Panc1 (cell line): ENCODE measurements at places on chromosomes 3 and 15.
A peak's percentile ranks its signal among the peaks of the same experiment; 100 is the strongest.

- no peak for DNase-seq
These were observed 10.7 kb upstream of the MAPK6 start for GRCh38 chr15:52008359-52008697.

- DNase-seq = no peak
These were observed 28.7 kb upstream of the HACD2 start for GRCh38 chr3:123613543-123613942.

DNA sequence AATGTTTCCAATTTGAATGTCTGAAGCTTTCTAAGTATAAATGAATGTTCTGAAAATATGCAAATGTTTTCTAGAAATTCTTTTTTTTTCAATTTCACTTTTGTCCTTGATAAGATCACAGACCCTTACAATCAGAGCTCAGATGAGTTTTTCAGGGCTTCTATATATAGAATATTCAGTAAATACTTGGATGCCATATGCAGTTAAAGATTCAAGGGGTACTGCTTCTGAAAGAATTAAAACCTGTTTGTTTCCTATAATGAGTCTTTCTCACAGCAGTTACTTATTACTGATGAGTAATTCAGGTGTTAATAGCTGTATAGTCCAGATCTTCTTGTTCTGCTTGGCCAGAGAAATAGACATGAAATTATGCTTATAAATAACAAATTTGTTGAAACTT is 812.6 kb downstream of the ZPLD1 start:
- no peak for DNase-seq

GRCh38 chr3:81339040-81339845 is 422.2 kb downstream of the GBE1 start:
- peak; percentile 8 for DNase-seq

- DNase-seq = no peak
These were observed 107.5 kb upstream of the NR2F2 start for GRCh38 chr15:96222981-96223380.

DNA sequence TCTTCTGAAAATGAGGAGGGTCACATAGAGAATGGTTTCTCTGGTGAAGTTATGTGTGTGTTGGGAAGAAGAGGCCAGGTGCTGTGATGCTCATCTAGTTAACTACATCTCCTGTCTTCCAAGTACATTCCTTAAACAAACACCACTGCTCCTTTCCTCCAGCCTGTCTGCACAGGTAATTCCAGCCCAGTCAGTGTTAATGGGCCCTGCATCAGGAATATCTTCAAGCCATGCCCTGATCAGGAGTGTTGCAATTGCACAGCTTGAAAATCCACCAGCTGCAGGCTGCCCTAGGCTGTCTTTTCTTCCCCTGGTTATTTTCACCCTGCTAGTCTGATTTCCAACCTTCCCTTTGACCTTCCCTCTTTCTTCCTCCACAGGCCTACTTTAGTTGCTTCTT is 41.9 kb upstream of the LMOD3 start:
- no peak for DNase-seq

- DNase-seq = no peak
These were observed 75.0 kb downstream of the MAGEF1 start for GRCh38 chr3:184636741-184637316.

DNA sequence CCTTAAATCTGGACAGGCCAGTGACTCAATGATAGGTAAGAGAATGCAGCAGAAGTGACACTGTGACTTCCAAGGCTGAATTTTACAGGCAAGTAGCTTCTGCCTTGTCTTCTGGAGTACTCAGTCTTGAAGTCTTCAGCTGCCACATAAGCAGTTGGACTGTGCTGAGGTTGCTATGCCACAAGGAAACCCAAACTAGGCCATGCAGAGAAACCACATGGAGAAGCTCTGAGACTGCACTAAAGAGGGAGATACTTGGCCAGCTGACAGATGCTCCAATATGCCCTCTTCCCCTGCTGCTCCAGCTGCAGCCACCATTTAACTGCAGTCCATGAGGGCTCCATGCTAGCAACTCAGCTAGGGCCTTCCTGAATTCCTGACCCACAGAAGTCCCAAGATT is 119.4 kb upstream of the GADL1 start:
- DNase-seq = no peak

DNA sequence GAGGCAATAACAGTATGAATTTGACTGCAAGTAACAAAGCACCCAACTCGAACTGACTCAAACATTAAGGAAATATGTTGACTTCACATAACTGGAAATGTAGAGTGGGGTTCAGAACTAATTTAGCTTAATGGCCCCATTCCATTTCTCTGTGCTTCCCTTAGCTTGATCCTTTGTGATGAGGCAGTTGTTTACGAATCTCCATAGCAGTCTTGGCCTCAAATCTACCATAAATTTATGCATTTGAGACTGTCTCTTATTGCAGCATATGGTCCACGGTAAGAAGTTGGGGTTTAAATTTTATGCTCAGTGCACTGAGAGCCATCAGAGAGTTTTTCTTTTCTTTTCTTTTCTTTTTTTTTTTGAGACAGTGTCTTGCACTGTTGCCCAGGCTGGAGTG is 148.7 kb upstream of the POU1F1 start:
- DNase-seq = no peak

DNA sequence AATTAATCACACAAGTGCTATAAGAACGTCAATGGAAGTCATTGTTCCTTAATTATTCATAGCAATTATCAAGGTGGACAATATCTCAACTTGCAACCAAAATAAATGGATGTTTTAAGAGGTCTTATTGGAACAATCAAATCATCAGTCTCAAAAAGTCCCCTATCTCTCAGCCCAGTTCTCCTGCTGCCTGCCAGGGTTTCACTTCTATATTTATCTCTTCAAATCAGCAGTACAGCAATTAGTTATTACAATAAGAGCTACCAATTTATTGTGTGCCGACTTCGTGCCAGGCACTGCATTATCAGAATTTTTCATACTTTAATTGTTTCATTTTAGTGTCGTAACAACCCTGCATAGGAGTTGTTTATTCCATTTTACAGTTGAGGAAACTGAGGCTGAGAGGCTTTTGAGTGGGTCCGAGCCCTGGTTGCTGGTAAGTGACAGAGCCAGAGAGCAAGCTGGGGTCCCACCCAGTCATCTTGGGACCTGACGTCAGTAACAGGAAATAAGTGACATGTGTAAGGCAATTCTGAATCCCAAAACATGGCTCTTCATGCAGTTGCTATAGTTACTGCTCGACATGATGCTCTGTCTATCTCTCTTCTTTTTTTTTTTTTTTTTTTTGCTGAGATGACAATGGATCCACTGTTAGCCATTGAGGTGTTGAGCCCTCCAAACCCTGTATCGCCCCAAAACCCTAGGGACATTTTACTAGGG is 8.8 kb upstream of the KCTD6 start:
- no peak for DNase-seq
